ENCODE measurements at places on chromosomes 6 and 20.

DNA sequence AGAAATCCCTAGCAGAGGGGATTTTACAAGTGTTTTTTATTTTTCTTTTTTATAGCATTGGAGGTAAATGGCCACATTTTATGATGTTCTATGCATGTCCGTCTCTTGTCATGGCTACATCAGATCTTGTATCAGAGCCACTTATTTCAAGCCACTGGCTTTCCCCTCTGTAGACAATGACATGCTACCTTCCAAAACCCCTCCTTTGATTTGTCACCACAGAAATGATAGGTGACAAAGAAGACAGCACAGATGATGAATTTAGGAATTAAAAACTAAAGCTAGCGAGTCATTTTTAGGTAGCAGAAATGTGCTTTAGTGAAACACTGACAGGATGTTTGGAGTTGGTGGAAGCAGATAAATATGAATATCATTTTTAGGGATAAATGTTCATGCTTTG is 20.8 kb downstream of the PLCB1 start:
- H3K4me3 ChIP-seq: no peak overlapping the region
- no peaks in the 10 kb centered on the region for H3K36me3 ChIP-seq
- H3K27me3 ChIP-seq: no peaks in the 10 kb centered on the region
- H3K27ac ChIP-seq: no peak overlapping the region
- DNase-seq: no peak

- DNase-seq: no peak
- no peaks in the 10 kb centered on the region for H3K27me3 ChIP-seq
- H3K36me3 ChIP-seq: no peaks in the 10 kb centered on the region
- H3K27ac ChIP-seq: no peak overlapping the region
- H3K4me3 ChIP-seq: no peak overlapping the region
Observed at GRCh38 chr6:53879608-53880007, 84.8 kb downstream of the LRRC1 start.

- H3K4me3 ChIP-seq: no peak overlapping the region
- no peaks in the 10 kb centered on the region for H3K4me1 ChIP-seq
- H3K27ac ChIP-seq: no peak overlapping the region
- DNase-seq: no peak
- H3K36me3 ChIP-seq: no peaks in the 10 kb centered on the region
Observed at GRCh38 chr6:150083839-150084238, 14.9 kb upstream of the ULBP3 start.

DNA sequence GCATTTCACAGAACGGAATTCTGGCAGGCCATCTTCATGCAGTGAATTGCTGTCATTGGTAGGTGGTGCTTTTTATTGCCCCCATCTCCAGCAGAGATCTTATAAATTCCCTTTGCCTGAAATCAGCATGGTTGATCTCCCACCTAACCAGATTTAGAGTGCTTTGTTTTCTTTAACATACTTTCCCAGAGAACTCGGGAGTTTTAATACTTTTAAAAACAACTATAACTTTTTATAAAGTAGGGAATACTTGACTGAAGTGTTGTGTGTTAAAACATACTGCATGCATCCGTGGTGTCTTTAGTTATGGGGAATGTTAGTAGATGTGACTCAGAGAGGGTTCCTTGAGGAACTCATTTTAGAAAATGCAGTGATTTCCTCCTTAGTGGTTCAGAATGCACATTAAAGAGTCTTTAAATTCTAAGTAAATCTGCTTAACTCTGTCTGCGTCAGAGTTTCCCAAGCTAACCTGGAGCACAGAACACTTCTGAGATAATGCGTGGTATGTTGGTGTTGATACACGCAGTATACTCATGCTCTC is 54.9 kb downstream of the AKAP12 start:
- no peak overlapping the region for H3K27ac ChIP-seq
- H3K4me3 ChIP-seq: no peak overlapping the region
- H3K27me3 ChIP-seq: no peaks in the 10 kb centered on the region
- no peaks in the 10 kb centered on the region for H3K36me3 ChIP-seq

DNA sequence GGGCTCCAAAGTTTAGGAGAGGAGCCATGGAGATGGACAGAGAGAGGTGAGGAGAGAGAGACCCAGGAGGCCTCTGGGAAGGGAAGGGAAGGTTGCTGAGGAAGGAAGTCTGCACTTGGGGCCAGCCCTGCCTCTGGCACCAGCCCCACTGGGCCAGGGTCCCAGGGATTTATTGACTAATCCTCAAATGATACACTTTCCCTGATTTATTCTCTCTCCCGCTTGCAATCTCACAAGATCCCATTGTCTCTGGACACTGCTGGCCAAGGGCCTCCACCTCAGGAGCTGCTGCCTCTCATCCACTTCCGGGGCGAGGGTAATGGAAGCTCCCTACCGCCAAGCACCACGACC is 43.6 kb upstream of the FOXP4 start:
- H3K4me1 ChIP-seq: peaks cover 21% of the 10 kb centered on the region
- H3K36me3 ChIP-seq: no peaks in the 10 kb centered on the region
- no peaks in the 10 kb centered on the region for H3K27me3 ChIP-seq
- DNase-seq: no peak
- peak overlapping the region; percentile 92 for H3K27ac ChIP-seq

GRCh38 chr6:10723567-10723881 is 654 bp downstream of the TMEM14C start:
- DNase-seq: no peak
- peak overlapping the region; percentile 82 for H3K27ac ChIP-seq
- peak overlapping the region; percentile 51 for H3K4me3 ChIP-seq

DNA sequence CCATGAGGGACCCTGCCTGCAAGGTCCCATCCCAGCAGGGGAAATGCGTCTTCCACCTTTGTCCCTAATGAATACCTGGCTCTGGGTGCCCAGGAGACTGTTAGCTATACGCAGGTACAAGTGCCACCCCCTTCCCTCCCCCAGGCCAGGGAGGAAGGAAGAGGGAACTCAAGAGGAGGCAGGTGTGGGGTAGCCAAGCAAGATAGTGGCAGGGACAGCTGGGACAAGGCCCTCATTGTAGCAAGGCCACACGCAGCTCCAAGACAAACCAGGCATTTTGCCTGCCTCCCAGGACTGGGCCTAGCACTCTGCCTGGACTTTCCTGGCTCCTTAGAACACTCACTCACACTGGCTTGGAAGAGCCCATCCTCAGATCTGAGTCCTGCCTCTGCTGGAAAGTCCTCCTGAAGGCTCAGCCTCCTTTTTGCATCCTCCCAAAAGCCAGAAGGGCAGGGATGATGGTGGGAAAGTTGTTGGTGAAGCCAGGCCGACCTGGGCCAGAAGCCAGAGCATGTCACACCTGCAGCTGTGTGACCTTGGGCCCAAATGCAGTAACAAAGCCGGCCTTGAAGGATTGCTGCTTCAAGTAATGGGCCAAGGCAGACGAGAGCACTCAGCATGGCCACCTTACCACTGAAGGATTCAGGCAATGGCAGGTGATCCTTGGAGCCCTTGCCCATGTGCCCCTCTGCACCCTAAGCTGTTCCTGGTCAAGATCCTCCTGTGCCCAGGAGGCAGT is 27.7 kb downstream of the SNPH start:
- no peaks in the 10 kb centered on the region for H3K4me1 ChIP-seq
- H3K4me3 ChIP-seq: no peak overlapping the region
- no peak overlapping the region for H3K27ac ChIP-seq
- no peak for DNase-seq
- H3K27me3 ChIP-seq: no peaks in the 10 kb centered on the region

GRCh38 chr20:58568483-58569240 is 53.5 kb upstream of the APCDD1L start:
- H3K4me1 ChIP-seq: no peaks in the 10 kb centered on the region
- H3K36me3 ChIP-seq: no peaks in the 10 kb centered on the region
- H3K4me3 ChIP-seq: no peak overlapping the region
- DNase-seq: no peak
- no peaks in the 10 kb centered on the region for H3K27me3 ChIP-seq

- H3K36me3 ChIP-seq: no peaks in the 10 kb centered on the region
- no peak overlapping the region for H3K4me3 ChIP-seq
- H3K4me1 ChIP-seq: no peaks in the 10 kb centered on the region
Observed at GRCh38 chr20:37426978-37427377, 81.0 kb downstream of the SRC start.

- H3K27ac ChIP-seq: no peak overlapping the region
- H3K4me3 ChIP-seq: no peak overlapping the region
- no peaks in the 10 kb centered on the region for H3K36me3 ChIP-seq
- no peaks in the 10 kb centered on the region for H3K27me3 ChIP-seq
- DNase-seq: no peak
Observed at GRCh38 chr6:112432853-112433252, 85.7 kb downstream of the RFPL4B start.

- no peak for DNase-seq
- H3K4me1 ChIP-seq: no peaks in the 10 kb centered on the region
- H3K27me3 ChIP-seq: no peaks in the 10 kb centered on the region
- H3K27ac ChIP-seq: no peak overlapping the region
- no peak overlapping the region for H3K4me3 ChIP-seq
Observed at GRCh38 chr20:12152996-12153395, 235.3 kb downstream of the BTBD3 start.

DNA sequence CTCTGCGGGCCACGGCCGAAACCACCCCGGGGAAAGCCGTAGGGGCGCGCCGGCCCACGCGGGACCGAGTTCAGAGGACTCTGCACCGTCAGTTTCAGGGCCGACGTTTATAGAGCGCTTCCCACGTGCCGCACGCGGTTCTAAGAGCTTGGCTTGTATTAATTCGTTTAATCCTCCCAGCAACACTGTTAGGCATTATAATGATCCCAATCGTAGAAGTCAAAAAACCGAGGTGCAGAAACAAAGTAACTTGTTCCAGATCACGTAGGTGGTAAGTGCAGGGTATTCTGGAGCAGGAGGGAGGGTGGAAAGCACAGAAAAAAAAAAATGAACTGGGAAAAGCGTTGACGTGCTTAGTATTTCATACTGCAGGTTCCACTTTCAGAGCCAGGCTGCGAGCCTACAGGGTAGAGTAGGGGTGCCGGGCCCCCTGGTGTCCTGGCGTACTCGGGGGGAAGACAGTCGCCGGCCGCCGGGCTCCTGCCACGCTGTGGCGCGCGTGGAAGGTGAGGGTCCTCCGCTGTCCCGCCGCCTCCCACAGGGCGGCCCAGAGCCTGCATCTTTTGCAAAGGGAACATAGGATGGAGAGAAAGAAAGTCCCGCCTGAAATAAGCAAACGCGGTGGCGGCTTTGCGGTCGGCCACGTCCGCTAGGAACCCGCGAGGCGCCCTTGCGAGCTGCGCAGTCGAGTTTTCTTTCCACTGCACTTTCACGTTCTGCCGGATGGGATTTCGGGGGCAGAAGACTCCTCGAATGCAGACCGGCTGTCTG is 10.2 kb upstream of the FOXF2 start:
- H3K4me3 ChIP-seq: no peak overlapping the region
- DNase-seq: no peak
- H3K4me1 ChIP-seq: peaks cover 67% of the 10 kb centered on the region

DNA sequence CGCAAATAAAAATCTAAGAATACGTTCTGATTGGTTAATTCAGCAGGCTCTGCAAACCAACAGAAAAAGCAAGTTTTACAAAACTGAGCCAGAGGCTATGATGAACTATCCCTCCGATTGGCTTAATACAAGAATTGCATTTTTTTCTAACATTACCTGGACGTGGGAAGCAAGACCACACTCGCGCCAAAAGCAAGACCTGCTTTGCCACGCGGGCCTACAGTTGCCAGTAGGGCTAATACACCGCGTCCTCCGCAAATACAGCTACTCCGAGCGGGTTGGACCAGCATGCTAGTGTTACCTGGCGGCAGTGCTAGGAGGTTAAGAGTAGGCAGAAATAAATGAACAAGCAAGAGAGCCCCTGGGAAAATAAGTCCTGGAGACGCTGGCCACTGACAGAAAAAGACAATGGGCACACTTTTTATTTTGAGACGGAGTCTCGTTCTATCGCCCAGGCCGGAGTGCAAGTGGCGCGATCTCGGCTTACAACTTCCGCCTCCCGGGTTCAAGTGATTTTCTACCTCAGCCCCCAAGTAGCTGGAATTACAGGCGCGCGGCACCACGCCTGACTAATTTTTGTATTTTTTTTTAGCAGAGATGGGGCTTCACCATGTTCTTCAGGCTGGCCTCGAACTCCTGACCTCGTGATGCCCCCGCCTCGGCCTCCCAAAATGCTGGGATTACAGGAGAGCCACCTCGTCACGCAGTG is 131.9 kb upstream of the BTN3A2 start:
- peaks cover 5% of the 10 kb centered on the region for H3K27me3 ChIP-seq
- H3K27ac ChIP-seq: no peak overlapping the region
- no peak for DNase-seq
- no peaks in the 10 kb centered on the region for H3K36me3 ChIP-seq
- H3K4me3 ChIP-seq: peak overlapping the region; percentile 33

GRCh38 chr6:139325125-139325524 is 33.3 kb upstream of the TXLNB start:
- H3K27me3 ChIP-seq: no peaks in the 10 kb centered on the region
- peak overlapping the region; percentile 61 for H3K27ac ChIP-seq
- no peak for DNase-seq
- no peaks in the 10 kb centered on the region for H3K4me1 ChIP-seq
- no peak overlapping the region for H3K4me3 ChIP-seq

DNA sequence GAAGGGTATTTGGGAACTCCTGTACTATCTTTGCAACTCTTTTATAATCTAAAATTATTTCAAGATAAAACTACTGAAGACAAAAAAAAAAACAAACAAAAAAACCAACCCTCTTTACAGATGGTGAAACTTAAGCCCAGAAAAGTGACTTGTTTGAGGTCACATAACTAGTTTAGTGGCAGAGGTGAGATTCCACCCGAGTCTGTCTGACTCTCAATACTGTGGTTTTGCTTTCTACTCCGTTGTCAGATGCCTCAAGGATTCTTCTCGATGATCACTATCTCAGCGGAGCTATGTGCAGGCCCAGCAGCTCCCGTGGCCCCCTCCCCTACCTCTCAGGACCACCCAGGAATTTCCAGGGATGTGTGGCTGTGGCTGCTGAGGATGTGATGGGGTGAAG is 36.1 kb upstream of the KCNB1 start:
- H3K27me3 ChIP-seq: no peaks in the 10 kb centered on the region
- no peaks in the 10 kb centered on the region for H3K4me1 ChIP-seq
- H3K27ac ChIP-seq: no peak overlapping the region
- H3K4me3 ChIP-seq: no peak overlapping the region
- no peak for DNase-seq
- no peaks in the 10 kb centered on the region for H3K36me3 ChIP-seq

DNA sequence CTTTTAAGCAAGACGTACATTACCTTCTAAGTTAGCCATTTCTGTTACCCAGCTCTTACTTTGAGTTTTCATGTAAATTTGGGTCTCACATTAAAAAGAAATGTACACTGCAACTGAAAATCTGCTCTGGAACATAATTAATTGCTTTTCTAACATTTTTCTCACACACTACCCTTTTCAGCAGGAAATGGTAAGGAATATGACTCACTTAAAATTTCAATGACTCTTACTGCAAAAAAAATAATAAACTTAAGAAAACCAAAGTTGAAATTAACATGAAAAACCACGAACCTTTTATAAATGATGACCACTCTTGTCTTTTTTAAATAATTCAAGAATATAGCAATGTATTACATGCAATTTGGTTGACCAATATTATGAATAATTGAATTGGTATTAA is 1.3 kb downstream of the CGA start:
- H3K4me1 ChIP-seq: no peaks in the 10 kb centered on the region
- no peak overlapping the region for H3K4me3 ChIP-seq
- no peaks in the 10 kb centered on the region for H3K36me3 ChIP-seq
- DNase-seq: no peak

Data from tibial nerve (tissue), 4 donors.